ENCODE measurements at places on chromosomes 7 and 10. TPM values are rescaled to one million over a fixed set of nuclear protein-coding genes. Genes with fewer than 3 reads are reported as not detected.

Gene LBX1
- not detected for total RNA-seq

Gene RELN
- total RNA-seq, result 168 TPM

DNA sequence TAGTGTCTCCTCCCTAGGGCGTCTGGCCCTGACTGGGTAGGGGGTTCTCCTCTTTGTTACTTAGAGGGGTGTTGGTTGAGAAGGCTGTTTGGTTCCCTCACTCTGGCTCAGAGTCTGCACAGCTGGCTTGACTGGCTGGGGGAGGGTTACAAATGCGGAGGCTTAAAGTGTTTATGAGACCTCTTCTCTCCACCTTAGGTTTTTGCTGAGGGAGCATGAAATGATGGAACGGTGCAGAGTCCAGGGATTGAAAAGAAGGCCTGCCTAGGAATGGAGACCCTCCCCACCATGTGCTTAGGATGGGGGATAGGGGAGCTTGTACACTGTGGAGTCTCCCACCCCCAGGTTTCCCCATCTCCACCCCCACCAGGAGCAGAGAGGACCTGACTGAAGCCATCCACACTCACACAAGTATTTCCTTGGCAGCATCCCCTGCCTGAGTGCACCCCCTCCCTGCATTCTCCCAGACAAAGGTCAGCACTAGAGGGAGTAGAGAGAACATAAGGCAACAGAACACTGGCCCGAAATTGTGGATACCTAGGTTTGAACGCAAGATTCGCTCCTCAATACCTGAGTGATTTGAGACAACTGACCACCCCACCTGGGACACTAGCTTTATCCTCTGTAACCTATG, 1.7 kb upstream of the LDB1 start:
- no peak for DNase-seq

DNA sequence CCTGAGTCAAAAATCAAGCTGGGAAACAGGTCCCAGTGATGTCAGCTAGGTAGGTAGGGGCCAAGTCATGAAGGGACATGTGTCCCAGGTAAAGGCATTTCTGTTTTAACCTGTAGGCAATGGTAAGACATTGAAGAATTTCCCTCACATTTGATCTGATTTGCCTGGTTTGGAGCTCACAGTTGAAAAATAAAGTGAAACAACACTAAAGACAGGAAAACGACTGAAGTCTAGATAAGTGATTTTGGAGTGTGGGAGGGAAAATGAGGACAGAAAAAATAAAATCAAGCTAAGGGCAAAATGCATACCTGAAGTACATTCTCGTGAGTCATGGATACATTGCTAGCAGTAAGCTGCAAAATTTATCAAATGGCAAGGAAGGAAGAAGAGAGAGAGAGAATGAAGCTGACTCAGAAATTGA, 169.9 kb downstream of the SKIDA1 start:
- no peak for DNase-seq
